Hematopoietic multipotent progenitor cell treated with erythropoietin and hydrocortisone succinate and interleukin-3 and kit ligand, for 17 days (in vitro differentiated cells): ENCODE measurements at places on chromosomes 4 and X.

DNA sequence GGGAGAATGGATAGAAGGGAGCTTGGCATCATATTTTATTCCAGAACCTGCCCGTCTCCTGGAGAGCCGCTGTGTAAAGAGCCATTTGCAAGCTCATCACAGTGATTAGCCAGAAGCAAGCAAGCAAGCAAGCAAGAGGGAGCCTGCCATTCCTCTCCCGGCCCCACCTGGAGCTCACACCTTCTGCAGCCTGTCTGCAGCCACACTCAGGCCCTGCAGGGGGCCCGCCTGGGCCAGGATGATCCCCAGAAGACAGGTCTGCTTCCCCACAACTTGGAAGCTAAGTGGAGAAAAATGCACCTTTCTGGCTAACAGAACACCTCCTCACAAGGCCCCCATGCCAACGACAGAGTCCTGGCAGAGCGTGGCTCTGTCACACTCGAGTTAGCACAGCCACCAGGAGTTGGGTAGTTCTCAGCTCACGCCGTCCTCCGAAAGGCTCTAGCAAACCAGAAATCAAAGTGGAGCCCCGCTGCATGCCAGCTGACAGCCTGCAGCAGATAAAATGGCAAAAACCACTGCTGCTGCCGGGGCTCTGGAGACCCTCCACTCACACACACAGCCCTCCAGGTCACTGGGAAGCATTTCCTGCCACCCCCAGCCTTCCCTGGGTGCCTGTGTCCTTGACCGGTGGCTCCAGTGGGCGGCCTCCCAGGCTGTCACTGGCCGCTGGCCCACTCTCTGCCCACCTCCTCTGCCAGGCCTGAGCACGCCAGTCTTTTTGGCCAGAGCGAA lies 54.9 kb downstream of the DCTD start:
- no peak for DNase-seq

DNA sequence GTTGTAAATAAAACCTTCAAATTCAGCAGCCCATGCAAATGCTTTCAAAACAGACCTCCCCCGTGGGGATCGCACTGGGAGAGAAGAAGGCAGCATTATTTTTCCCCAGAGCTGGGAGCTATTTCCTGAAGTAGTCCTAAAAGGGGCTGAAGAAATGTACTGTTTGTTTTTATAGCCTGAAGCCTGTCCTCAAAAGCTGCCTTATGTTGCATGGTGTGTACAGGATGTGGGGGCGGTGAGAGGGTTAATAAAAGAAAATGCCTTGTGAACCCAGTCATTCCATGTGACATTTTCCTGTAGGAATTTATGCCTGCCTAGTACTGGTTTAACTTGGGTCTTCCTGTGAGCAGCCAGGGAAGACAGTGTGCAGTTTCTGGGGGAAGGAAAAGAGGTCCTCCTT lies 144.1 kb downstream of the SOWAHB start:
- no peak for DNase-seq

DNA sequence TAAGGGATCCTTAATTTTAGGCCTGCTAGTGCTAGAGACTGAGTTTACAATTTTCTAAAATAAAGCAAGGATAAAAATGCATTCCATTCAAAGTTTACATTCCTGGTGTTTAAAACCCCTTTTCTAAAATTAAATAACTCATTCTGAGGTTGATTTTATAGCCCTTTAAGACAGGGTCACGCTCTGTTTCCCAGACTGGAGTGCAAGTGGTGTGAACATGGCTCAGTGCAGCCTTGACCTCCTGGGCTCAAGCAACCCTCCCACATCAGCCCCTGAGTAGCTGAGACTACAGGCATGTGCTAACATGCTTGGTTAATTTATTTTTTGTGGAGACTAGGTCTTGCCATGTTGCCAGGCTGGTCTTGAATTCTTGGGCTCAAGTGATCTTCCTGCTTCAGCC lies 6.8 kb upstream of the CDKL2 start:
- no peak for DNase-seq

- no peak for DNase-seq
These were observed 263.8 kb downstream of the INPP4B start for GRCh38 chr4:142582340-142582739.

DNA sequence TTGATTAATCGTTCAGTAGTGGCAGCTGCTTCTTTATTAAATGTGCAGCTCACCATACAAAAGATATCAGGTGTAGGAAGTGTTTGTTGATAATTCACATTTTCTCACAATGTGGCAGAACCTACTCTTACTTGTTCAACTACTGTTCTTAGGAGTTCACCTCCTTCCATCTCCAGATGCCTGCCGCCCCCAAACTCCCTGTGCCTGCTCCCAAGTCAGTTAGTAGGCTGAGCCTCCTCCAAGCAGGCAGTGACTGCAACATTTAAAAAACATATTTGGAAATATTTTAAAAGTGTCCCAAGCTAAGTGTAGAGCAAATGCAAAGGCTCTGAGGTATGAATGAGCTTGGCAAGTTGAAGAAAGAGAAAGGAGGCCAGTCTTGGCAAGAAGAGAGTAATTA lies 100.2 kb downstream of the AFF2 start:
- DNase-seq: no peak

DNA sequence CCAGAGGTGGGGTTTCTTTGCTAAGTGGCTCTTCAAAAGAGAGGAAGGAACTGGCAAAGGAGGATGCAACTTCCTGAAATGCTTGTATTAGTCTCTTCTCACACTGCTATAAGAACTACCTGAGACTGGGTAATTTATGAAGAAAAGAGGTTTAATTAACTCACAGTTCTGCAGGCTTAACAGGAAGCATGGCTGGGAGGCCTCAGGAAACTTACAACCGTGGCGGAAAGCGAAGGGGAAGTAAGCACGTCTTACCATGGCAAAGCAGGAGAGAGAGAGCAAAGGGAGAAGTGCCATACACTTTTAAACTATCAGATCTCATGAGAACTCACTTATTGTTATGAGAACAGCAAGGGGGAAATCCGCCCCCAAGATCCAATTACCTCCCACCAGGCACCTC lies 505.7 kb downstream of the ZNF674 start:
- no peak for DNase-seq

DNA sequence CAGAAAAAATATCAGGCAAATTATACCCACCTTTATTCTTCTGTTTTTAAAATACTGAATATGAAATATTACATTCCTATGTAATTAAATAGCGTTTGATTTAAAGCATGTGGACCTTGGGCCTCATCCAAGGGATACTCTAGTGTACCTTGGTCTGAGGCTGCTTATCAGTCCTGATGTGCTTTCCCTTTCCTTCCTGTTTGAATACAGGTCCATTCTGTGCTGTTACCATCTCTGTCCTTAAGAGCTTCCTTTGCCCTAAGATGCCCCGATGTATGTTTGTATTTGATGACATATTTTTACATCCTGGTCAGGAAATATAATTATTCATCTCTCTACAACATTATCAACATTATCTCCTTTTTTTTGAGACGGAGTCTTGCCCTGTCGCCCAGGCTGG lies 24.1 kb downstream of the FAT4 start:
- no peak for DNase-seq

DNA sequence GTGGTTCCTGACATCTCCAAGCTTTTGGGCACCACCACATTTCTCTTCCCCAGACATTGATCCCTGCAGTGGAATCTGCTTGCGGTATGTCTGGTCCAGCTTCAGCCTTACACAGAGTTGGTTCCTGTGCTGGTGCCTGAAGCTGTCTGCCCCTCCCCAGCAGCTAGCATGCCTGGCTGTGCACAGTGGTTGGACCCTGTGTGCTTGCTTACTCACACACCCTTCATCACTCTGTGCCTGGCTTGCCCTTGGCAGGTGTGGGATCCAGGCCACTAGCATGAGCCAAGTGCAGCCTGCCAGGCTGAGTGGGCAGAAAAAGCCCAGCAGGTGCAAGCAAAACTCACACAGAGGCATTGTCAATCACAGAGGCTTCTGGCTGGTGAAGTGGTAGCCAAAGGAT lies 473.8 kb downstream of the ACTRT1 start:
- no peak for DNase-seq

- DNase-seq: peak; percentile 10
These were observed 4.9 kb downstream of the MBNL3 start for GRCh38 chrX:132483951-132484350.

DNA sequence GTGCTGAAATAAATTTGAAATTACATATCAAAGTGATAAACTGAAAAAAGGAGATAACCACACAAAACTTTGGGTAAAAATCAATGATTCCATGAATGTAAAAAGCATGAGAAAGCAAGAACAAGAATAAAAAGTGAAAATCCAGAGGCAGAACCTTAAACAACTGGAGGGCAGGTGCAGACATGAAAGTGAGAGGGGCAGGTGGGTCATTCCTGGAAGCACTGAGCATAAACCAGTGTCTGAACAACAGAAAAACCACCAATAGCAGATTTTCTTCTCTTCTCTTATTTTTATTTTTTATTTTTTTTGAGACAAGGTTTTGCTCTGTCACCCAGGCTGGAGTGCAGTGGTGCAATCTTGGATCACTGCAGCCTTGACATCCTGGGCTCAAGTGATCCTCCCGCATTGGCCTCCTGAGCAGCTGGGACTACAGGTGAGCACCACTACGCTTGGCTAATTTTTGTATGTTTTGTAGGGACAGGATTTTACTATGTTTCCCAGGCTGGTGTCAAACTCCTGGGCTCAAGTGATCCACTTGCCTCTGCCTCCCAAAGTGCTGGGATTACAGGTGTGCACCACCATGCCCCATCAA lies 46.8 kb upstream of the GPR78 start:
- no peak for DNase-seq

- DNase-seq: no peak
These were observed 272.5 kb downstream of the DCTD start for GRCh38 chr4:182644683-182645050.

- no peak for DNase-seq
These were observed 24.2 kb upstream of the HELT start for GRCh38 chr4:184994010-184994622.

DNA sequence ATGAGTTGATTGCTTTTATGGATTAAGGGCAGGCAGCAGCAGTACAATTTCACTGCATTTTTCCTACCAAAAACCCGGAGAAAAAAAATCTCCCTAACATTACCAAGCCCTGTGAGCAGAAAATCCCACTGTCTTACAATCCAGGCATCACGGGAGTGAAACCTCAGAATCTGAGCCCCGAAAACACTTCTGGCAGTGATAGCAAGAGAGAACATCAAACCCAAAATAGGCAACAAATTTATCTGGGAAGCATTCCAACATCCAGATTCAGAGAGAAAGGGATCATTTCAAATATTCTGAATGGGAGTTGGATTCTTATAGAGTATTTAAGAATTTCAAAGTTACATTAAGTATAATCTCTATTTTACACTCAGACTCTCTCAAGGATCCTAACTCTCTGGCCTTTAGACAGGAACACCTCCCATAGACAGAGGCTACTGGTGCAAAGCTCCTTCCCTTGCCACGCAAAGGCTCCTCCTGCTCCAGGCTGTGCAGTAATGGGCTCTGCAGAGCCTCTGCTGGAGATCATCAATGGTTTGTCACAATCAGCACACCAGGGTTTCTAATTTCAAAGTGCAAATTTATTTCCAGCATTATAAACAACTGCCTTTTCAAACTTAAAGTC lies 256.9 kb downstream of the PARM1 start:
- no peak for DNase-seq

DNA sequence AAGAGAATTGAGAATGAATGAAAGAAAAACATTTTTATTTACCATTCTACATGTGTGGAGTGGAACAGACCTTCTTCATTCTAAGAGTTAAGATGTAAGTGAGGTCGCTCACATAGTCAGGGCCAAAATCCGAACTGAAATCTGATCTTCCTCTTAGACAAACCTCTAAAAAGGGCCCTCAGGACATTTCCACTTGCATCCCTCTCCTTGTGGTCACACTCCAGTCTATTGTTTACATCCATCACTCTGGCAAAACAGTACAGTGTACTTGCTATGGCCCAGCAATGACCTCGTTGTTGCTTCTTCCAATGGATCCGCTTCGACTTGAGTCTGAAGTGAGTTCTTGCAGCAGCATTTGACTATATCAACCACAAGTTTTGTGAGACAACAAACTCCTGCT lies 54.2 kb downstream of the MOSPD2 start:
- DNase-seq: no peak

GRCh38 chr4:5863461-5864113 lies 29.3 kb downstream of the CRMP1 start:
- no peak for DNase-seq

DNA sequence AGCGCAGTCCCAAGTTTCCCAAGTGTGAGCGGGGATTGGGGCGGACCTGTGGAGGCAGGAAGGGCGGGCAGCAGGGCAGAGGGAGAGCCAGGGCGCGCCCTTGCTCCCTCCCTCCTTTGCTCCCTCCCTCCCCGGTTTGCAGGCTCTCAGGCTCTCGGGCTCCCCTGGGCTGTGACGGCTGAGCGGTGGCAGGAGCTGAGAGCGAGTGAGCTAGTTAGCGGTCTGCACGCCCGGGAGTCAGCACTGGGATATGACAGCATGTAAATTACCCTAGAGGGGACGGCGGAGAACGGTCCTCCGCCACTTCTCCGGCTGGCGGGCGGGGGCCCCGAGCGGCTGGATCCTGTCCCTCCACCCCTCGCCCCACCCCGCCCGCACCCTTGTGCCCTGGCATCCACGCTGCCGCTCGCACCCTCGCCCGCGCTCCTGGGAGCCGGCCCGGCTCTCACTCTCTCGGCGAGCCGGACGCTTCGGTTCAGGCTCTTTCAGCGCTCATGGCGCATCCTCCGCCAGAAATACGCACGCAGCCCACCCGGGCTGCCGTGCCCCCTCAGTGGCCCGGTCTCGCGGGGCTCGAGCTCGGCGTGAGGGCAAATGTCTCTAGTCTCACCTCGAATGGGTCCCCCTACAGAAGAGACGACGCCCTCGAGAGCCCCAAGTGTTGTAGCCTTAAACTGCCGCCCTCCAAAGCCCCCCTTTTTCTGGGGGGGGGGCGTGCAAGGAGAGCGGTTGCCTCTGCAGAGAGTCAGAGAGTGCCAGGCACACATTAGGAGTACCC lies at the start of gene TSC22D3:
Gene TSC22D3 (minus strand): TSS at position 54 of the 778 bp plus-strand sequence. CDS start 368 bp downstream, outside the sequence.
- peak; percentile 25 for DNase-seq

DNA sequence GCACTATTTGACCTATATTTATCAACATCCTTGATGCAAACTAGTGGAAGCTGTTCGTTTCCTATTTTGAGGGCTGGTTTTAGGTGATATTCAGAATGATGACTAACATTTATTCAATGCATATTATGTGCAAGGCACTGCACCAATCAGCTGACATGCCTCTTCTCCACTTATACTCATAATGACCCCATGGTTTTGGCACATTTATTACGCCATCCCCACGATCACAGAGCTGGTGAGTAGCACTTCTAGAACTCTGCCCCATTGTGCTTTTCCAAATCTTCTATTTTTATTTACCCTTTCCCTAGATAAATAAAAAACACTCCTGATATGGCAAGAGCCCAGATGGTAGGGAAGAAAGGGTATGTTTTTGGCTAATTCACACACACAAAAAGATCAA lies 13.1 kb downstream of the SCML1 start:
- no peak for DNase-seq

- no peak for DNase-seq
These were observed at the start of gene TRAM1L1 for GRCh38 chr4:117084866-117085701. Gene TRAM1L1 (minus strand): TSS chr4:117085576. CDS start chr4:117085393, 183 bp downstream.

- peak; percentile 37 for DNase-seq
These were observed at the start of gene FLNA for GRCh38 chrX:154374313-154375155. Gene FLNA (minus strand): TSS chrX:154374634. CDS start chrX:154371245, 3,389 bp downstream.

DNA sequence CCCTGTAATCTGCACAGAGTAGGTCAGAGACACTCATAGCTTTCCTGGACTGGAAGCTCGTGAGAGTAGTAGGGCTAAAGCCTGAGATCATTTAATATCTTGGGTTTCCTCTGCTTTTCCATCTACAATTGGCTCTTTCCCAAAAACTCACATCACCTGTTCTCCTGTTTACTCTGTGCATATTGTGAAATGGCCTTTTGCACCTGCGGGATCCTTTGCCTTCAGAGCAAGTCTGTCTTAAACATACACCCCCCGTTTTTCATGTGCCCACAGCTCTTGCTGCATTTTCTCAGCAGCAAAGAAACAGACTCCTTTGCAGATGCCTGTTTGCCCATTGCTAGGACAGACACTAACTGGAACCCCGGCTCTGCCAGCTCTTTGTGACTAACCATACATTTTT lies 608.3 kb upstream of the PCDH10 start:
- no peak for DNase-seq
